ENCODE measurements at places on chromosomes 4 and X.

GRCh38 chr4:162770761-162771490 lies 395.8 kb downstream of the NAF1 start:
- DNase-seq = no peak

GRCh38 chr4:155042014-155042413 lies 166.4 kb upstream of the NPY2R start:
- DNase-seq = no peak

GRCh38 chrX:17374619-17375366 lies at the start of gene NHS:
Gene NHS (plus strand): TSS chrX:17375200. CDS start chrX:17375758, 558 bp downstream.
- no peak for DNase-seq

- no peak for DNase-seq
Observed at GRCh38 chr4:153018684-153019083, 82.6 kb downstream of the FHDC1 start.

GRCh38 chrX:45992402-45993123 lies 552.7 kb downstream of the ZNF674 start:
- no peak for DNase-seq

DNA sequence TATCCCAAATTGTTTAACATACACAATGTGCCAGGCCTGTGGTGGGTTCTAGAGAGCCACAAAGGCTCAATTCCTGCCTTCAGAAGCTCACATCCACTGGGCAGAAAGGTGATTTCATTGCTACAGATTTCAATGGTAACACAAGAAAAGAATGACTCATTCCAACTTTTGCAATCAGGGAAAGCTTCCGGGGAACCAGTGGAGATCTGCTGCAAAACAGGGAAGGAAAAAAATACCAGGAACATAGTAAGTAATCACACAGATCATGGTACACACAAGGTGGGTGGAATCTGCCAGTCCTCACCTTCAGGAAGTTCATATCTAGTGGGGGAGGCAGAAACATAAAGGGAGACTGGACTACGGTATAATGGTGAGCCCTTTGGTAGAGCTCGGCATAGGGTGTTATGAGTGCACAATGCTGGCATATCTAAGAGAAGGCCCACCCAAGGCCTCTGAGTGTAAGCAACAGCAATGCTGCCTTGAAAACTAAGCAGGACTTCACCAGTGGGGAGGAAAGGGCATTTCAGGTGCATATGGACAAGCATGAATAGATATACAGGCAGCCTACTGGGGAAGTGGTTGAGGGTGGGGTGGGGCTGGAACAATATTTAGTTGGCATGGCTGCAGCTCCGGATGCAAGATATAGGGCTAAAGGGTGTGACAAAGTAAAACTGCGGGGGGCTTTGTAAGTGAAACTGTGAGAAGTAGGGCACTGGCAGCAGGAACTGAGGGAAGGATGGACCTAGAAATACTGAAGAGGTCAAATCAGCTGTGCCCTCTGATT lies 24.2 kb downstream of the GPRIN3 start:
- no peak for DNase-seq

- no peak for DNase-seq
Observed at GRCh38 chr4:78749972-78750727, 26.0 kb upstream of the BMP2K start.

DNA sequence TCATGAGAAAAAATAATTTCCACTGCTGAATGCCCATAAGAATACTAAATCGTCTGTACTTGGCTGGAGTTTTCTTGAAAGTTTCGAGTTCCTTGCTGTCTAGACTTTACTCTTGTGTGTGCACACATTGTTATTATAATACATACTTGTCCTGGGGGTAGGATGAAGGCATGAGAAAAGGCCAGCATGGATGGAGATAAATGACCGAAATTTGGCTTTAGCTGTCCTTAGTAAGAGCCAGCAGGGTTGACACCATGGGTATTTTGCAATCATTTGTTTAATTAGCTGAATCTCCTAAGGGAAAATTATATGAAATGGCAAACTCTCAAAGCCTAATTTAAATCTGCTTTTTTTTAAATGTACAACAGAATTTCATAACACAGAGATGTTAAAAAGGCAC lies 641.6 kb downstream of the ADGRL3 start:
- no peak for DNase-seq

GRCh38 chr4:23981328-23981727 lies 91.5 kb upstream of the PPARGC1A start:
- DNase-seq = no peak

DNA sequence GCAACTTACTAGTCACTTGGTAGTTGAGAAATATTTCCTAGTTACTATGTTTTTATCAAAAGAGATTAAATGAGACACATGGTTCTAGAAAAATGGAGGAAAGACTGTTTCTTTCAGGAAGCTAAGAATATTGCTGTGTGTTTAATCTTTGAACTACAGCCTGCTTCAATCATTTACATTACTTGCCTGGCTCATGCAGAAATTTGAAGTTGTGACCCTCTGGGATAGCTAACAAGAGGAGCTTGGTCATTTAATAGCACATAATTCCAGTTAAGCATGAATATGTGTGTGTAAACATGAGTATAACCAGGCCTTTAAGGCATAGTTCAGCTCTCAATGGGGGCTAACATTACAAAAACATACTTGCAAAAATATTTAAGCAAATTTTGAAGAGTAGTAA lies 44.6 kb upstream of the SLC25A4 start:
- DNase-seq = no peak

DNA sequence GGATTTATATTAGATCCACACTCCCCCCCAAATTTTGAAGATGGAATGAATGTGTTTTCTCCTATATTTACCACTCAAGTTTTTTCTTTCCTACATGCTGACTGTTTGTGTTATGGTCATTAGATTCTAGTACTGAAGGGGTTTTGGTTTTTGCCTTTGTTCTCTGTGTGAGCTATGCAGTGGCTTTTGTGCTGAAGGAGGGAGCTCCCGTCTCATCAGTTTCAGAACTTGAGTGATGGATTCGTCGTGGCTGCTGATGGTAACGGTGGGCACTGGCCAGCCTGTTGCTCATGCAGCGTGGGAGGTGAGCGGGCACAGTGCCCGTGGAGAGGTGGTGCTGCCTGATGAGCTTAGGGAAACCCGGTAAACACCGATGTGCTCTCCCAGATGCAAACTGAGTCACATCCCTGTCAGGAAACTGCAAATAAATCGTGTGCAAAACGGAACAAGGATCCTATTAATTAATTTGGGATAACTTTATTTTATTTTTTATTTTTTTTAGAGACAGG lies 101.5 kb downstream of the SORBS2 start:
- DNase-seq = no peak

DNA sequence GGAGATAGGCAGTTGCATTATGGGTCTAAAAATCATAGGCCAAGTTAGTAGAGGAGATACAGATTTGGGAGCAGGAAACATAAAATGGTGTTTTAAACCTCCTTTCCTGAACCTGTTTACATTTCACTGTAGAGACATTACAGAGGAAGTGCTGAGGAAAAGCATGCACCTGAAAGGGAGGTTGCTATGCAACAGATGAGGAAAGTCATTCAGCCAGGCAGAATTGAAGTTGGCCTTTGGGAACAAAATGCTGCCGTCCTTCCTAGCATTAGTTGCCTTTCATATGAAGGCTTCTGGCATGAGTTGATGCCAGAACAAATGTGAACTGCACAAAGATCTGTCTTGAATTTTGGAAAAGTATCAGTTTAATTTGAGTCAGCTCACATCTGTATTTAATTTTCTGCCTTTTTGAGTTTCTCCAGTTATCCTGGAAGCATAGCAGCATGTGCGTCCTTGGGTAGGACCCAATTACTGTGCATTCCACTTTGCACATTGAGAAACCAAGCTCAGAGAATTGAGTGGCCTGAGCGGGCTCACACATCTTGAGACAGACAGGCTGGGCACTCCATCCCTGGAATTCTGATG lies 38.2 kb downstream of the MAGED1 start:
- no peak for DNase-seq

DNA sequence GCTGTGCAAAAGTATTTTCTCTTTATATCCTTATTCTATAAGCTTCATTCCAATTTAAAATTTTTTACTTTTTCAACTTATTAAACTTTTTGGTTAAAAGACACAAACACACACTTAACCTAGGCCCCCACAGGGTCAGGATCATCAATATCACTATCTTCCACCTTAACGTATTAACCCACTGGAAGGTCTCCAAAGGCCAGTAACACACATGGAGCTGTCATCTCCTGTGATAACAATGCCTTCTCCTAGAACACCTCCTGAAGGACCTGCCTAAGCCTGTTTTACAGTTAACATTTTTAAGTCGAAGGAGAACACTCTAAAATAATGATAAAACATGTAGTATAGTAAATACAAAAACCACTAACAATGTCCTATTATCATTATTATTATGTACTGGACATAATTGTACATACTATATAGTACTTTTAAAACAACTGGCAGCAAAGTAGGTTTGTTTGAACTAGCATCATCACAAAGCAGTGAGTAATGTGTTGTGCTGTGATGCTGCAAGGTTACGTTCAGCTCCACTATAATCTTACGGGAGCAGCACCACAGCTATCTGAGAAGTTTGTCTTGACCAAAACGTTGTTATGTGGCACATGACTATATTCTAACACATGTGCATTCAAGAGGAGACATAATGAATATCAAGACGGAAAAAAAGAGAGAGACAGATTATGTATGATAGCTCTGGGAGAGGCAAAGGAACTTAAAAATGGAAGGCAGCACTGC lies 33.7 kb downstream of the DHX15 start:
- no peak for DNase-seq

DNA sequence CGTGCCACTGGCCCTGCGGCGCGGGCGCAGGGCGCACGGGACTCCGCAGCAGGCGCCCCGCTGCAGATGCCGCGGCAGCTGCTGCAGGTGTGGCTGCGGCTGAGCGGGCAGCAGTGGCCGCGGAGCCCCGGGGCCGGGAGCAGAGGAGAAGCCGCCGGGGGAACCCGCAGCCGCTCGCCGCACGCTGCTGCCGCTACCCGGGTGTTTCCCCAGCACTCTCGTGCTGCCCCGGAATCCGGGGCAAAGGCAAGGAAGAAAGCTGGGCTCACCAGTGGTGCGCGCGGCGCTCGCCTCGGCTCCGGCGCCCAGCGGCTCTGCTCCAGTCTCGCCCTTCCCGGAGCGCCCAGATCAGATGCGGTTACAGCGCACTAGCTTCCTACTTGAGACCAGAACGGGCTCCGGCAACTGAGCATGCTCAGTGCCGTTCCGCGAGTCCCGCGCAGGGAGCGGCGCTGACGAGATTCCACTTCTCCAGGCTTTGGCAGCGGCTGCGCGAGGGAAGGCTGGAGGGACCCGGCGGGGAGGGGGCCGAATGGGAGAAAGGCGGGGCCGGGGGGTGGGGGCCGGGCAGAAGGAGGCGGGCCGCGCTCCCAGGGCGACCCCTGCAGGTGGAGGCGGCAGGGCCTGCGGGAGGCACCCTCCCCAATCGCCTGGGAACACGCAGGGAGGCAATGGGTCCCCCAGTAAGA lies at the start of gene APBB2:
TSS of gene APBB2 (minus strand) at position 407 of the 689 bp plus-strand sequence. CDS start 181,288 bp downstream, outside the sequence.
- DNase-seq = no peak

GRCh38 chr4:25162566-25162965 lies 2.3 kb upstream of the SEPSECS start:
- DNase-seq = no peak

- no peak for DNase-seq
Observed at GRCh38 chr4:54157606-54158005, 57.6 kb downstream of the GSX2 start.

GRCh38 chr4:40629401-40630334 lies at the start of gene RBM47:
Gene RBM47 (minus strand): TSS chr4:40629864. CDS start chr4:40438893, 190,971 bp downstream.
- no peak for DNase-seq

GRCh38 chr4:148061141-148061481 lies 329.2 kb downstream of the ARHGAP10 start:
- DNase-seq = no peak

DNA sequence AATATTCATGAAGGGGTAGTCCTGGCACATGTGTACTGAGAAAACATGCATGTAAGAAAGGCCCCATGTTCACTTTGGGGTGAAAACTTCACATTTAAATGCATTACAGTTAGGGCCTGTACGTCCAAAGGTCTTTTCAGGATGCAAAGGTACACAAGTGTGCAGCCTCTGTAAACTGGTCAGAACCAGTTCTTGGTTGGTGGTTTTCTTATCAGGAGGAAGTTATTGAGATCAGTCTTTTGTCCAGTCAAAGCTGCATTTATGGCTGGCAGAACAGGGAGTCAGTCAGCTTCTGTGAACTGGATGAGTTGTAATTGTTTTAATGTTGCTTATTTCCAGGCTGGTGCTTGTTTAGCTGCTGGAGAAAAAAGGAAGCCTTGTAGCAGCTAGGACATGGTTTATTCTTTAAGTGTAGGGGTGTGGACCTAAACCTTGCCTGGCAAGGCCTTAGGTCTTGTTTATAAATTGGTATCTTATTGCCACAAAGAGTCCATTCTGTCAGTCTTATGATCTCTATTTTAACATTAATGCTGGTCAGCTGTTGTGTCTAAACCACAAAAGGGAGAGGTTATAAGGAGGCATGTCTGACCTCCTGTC lies 1906.6 kb upstream of the TENM3 start:
- DNase-seq = no peak

GRCh38 chr4:105620640-105621323 lies 68.4 kb downstream of the ARHGEF38 start:
- DNase-seq = no peak

DNA sequence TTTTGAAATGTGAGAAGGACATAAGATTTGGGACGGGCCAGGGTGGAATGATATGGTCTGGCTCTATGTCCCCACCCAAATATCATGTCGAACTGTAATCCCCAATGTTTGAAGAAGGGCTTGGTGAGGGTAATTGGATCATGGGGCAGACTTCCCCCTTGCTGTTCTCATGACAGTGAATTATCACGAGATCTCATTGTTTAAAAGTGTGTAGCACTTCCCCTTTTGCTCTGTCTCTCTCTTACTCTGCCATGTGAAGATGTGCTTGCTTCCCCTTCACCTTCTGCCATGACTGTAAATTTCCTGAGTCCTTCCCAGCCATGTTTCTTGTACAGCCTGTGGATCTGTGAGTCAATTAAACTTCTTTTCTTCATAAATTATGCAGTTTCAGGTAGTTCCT lies 17.5 kb downstream of the MTMR8 start:
- DNase-seq = no peak

Measured in activated CD4-positive, alpha-beta T cell treated with anti-CD3 and anti-CD28 coated beads for 1 hour (primary cell).